D341Med (cell line): ENCODE measurements at places on chromosomes 5 and 9.

GRCh38 chr5:150481972-150482406, 25.9 kb upstream of the NDST1 start:
- DNase-seq: no peak

GRCh38 chr9:133641396-133641655, 5.2 kb downstream of the DBH start:
- no peak for DNase-seq

DNA sequence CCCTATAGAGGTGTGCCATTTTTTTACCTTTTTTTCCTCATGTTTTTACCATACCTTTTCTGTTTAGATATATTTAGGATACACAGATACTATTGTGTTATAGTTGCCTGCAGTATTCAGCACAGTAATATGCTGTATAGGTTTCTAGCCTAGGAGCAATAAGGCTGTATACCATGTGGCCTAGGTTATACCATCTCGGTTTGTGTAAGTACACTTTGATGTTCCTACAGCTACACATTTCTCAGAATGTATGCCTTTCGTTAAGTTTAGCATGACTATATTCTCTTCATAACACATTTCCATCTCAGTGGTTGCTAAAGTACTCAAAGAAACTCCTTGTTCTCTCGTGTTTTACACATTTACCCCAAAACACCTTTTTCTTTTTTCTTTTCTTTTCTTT, 23.0 kb downstream of the UBE2D2 start:
- no peak for DNase-seq

GRCh38 chr9:89999534-90000370, 394.9 kb downstream of the GADD45G start:
- peak; percentile 54 for DNase-seq

- DNase-seq: peak; percentile 49
Measured at GRCh38 chr9:77647267-77648233, 572 bp downstream of the GNA14 start.

DNA sequence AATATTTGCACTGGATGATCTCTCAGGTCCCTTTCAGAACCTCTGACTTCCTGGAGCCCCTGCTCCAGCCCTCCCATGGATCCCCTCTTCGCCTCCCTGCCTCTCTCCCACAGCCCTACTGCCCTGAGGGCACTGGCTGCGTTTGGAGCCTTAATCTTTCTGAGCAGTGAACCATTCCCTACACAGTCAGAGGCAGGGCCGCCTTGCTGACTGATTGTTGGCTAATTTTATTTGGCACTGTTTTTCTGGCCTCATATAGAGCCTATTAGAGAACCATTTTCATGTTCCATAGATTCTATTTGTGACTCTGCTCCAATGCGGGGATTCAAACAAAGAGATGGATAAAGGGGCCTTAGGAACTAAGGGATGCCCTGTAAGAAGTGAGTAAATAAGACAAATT, 91.1 kb downstream of the BRINP1 start:
- DNase-seq: no peak

- no peak for DNase-seq
Measured at GRCh38 chr5:108661590-108662219, 86.0 kb upstream of the FER start.

DNA sequence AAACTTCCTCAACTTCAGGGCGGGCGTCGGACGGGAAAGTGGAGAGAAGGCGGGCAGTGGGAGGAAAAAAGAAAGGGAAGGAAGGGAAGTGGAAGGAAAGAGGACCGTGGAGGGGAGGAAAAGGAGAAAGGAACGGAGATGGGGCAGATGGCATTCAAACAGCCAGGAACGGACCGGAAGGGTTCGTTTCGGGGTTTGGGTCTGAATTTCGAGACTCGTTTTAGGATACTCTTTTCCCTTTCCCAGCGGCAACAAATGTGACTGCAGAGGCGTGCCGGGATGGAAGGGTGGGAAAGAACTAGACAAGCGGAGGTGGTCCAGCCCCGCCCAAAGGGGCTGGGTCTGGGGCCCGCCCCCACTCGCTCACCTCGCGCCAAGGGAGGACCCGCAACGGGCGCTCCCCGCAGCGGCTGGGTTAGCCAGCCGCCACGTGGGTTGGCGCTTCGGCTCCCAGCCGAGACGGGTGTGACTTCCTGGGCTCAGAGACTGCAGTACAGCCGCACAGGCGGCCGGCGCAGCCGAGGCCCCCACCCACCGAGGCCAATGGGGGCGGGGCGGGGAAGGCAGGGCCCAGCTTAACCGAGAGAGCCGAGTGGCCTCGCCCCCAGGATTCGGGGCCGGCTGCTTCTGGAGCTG, 2.7 kb downstream of the VCAN start:
- DNase-seq: peak; percentile 84

DNA sequence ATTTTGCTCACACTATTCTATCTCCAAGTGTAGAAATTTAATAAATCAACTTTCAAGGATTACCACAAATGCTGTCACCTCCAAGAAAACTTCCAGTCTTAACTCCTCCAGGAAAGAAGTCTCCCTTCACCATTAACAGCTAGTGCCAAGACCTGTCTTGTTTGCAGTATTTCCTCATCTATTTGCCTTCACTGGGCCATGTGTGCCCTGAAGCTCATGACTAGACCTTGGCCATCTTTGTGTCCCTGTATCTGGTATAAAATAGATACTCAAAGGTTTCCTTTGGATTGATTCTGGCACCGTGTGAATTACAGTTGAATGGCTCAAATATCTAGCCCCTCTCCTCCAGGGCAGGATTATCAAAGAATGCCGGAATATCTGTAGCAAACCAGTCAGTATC, 346.7 kb upstream of the KLF4 start:
- DNase-seq: no peak

DNA sequence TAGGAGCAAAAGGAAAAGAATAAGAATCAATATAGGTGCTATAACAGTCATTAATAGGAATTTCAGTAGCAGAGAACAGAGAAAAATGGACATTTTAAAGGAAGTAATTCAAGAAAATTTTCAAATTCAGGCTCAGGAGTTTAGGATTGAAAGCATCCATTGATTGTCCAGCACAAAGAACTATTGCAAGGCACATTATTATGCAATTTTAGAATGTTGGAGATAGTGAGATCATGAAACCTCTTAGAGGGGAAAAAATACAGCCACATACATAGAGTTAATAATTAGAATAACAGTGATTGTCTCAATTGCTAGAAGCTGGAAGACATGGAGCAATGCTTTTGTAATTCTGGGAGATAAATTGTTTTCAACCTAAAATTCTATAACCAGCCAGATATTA, 31.5 kb downstream of the CNTLN start:
- DNase-seq: no peak

DNA sequence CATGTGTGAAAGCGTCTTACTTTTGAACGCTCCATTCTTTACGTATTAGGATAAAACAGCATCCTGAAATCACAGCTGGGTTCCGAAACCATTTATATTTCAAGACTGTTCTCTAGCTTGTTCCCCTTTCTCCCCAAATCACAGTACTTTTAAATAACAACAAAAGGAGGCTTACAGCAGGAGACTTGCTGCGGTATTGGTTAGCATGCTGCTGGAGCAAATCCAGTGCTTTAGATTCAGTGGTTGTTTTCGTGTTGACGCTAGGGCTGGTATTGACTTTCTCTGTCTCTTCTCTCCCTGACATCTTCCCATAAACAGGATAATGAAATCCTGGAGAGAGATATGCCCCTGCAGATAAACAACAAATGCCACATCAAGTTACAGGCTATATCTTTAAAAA, 103.1 kb downstream of the ZNF608 start:
- DNase-seq: no peak

DNA sequence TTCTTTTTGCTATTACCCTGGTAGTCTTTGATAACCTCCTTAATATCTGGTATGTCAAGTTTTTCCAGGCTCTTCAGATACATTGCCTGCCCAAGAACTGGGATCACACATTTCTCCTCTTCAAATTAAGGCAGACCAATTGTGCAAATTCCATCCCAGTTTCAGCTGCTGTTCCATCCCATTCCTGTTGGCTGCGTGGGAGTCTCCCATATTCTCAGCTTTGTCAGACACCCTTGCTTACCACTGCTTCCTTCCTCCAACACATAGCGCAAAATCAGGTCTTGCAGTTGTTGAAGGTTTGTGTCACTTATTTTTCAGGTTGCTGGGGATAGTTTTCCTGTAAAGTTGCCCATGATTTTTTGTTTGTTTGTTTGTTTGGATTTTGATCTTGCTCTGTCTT, 15.2 kb downstream of the HCN1 start:
- no peak for DNase-seq

GRCh38 chr5:138697720-138698360, 55.4 kb upstream of the CTNNA1 start:
- DNase-seq: no peak

GRCh38 chr9:86941197-86941596, 6.1 kb downstream of the GAS1 start:
- no peak for DNase-seq

GRCh38 chr5:9343146-9343850, 202.6 kb downstream of the SEMA5A start:
- no peak for DNase-seq

GRCh38 chr5:106489004-106489403, 1181.7 kb downstream of the EFNA5 start:
- no peak for DNase-seq

- no peak for DNase-seq
Measured at GRCh38 chr9:71685394-71685793, 82.9 kb downstream of the CEMIP2 start.

GRCh38 chr5:138658676-138659075, 83.5 kb upstream of the HSPA9 start:
- no peak for DNase-seq

DNA sequence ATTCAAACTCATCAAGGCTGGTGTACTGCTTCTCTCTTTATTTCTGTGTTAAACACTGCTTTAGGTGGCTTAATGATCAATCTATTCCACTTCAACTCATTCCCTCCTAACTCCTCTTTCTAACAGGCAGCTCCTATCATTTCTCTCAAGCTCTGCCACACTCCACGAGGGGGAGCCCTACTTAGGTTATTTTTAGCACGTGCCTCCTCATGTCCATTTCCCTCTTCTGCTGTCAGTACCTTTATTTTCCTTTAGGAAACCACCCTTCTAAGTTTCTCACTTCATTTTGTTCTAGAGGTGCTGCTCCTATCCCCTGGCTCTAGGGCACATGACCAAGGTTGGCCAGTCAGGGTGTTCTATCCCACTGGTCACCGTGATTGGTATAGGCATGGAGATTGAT, 6.7 kb upstream of the BRINP1 start:
- peak; percentile 52 for DNase-seq

DNA sequence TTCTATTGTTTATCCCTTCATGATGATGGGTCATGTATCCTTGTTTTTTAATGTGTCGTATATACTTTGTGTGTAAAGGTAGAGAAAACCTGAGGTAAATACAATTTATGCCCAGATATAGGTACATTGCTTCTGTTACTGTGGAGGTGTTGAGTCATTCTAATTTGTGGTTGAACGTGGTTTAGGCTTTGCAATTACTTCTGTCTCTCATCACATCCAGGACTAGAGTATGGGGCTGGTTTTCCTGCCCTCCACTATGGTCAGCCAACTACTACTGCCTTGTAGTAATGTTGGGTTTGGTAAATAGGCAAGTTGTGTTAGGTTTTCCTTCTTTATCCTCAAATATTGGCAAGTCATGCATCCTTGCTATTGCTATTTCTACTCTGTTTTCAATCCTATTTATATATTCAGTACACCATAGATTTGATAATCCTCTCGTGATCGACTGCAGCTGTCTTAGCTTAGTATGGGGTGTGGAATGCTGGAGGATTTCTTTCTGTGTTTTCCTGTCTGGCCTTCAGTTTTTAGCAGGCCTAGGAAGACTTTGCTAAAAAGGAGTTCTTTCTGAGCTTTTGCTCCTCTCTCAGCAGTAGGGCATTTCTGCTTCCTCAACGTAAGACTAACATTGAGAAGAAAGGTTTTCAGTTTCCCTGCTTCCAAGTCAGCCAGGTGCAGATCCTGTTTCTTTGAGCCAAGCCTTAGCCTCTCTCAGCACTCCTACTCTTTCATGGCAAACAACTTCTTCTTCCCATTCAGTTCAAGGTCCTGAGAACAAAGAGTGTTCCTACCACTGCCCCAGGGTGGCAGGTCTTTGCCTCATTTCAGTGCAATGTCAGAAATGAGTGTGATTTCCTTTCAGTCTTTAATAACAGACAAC, 844.4 kb upstream of the CDH18 start:
- peak; percentile 7 for DNase-seq

GRCh38 chr5:101390151-101390908, 487.2 kb upstream of the ST8SIA4 start:
- peak; percentile 34 for DNase-seq

DNA sequence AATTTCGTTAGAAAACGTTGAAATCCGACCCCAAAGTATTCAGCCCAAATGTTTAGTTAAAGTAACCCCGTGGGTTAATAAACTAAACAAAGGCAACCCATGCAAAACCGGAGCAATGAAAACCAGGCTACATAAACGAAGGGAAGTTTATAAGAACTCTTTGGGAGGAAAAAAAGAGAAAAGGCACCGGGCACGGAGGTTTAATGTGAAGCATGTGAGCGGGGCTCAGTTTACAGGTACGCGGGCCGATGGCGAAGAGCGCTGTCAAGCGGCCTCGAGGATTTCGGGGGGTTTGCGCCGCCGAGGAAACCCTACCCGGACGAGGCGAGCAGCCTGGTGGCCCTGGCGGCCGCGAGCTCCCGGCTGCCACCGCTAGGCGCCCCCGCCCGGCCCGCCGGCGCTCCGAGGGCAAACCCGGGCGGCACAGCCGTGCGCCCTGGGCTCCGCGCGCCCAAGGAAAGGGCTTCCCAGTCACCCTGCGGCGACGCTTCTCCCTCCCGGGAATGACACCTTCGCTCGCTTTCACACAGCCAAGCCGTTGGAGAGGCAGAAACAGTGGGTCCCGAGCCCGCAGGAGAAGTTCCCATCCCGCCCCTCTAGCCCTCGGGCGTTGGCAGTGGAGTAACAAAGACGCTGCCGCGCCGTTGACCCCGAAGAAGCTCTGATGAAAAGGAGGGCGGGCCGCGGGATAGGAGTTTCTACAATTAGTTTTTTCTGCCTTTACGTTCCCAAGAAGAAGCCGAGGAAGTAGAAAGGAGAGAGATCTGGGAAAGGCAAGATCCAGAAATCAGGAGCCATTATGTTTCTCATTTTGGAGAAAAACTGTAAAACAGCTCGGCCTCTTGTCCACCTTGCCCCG, 126.0 kb downstream of the TMEM174 start:
- DNase-seq: peak; percentile 57

DNA sequence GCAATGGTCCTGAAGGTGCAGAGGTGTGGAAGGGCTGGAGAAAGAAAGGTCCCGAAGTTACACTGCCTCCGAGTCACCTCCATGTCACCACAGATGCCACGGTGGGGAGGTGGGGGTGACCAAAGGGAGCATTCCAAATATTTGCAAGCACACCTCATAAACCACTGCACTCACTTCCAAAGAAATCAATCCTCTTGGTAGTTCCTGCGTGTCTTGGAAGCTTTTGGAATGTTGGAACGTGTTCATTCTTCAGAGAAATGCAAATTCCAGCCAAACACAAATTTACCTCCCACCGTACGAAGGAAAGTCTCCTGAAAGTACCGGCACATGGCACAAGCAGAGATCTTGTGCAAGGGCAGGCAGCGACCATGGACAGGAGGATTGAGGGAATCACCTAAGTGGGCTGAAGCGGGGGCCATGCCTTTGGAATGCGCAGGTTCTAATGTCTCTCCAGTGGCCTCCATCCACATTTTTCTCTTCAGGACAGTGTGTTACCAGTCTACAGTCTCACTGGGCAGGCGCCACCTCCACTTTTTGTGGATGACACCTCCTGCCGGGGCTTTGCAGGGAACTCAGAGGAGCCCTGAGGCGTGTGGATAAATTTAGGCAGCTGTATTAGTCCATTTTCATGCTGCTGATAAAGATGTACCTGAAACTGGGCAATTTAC, 54.0 kb downstream of the NSUN2 start:
- DNase-seq: no peak

GRCh38 chr5:172140866-172141265, 47.2 kb downstream of the STK10 start:
- DNase-seq: no peak
